ENCODE measurements at places on chromosomes 7 and 10.

DNA sequence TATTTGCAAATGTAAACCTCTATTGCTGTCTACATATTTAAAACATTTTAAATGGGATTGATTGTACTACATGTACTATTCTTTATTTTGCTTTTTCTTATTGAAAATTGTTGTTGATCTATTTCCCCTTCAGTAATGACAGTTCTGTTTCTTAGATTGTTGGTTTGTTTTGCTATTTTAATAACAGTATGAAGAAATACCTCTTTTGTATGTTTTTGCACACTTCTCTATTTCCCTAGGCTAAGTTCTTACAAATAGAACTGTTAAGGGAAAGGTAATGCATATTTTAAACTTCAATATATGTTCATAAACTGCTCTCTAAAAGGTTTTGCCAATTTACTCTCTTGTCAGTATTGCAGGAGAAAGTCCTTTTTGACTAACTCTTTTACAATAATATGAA is 195.0 kb upstream of the PRPS1L1 start:
- DNase-seq = no peak

DNA sequence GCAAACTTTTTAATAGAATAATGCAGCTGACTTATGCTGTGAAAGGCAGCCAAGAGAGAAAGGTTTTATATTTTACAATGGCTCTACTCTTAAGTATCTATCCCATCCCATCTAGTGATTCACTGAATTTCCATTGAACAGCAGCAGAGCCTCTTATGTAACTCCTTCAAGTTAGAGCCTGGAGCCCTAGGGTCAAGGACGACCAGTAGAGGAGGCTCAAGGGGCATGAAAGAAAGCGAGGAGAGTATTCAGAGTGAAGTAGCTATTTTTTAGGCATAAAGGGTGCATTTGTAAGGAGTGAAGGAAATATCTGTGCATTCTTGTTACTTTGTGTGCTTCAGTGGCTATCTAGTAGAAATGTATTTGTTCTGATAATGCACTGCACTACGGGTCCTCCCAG is 180.2 kb upstream of the TPK1 start:
- no peak for DNase-seq

GRCh38 chr7:4302203-4302905 is 379.7 kb upstream of the FOXK1 start:
- no peak for DNase-seq

GRCh38 chr10:7188456-7189050 is 222.3 kb downstream of the SFMBT2 start:
- no peak for DNase-seq

GRCh38 chr7:141291541-141291940 is 217.7 kb downstream of the TMEM178B start:
- DNase-seq = no peak

- no peak for DNase-seq
Measured at GRCh38 chr10:77493239-77493806, 144.3 kb downstream of the KCNMA1 start.

DNA sequence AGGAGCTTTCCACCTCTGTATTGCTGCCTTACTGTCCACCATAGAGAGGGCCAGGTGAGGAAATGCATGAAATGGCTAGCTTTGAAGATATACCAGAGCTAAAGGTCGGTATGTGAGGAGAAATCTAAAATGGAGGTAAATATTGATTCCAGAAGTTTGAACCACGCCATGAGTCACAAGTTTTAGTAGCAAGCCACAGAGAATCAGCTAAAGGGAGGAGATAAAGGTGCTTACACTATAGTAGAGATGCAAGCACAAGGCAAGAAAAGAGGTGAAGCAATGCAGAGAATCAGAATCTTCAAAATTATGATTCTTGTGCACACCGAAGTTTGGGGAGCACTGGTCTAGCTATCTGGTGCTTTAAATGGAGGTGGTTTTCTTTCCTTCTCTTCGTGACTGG is 3.0 kb upstream of the GSAP start:
- no peak for DNase-seq

DNA sequence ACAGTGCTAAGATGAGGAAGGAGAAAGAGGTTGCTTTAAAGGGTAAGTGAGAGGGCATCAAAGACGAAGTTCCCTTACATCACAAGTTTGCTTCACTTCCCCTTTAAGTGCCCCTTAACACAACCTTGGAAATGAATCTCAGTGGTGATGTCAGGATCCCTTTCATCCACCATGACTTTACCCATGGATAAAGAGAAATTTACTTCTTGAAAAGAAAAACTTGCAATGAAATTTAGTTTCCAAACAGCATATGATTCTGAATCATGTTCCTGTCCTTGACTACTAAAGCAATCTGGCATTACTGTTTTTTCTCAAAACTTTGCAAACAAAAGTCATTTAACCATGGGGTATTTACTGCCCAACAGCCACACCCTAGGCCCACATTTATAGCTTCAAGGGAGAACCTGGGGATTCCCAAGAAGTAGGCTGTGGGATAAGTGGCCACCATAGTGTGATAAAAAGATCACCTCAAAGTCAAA is 135.9 kb downstream of the ITGB8 start:
- DNase-seq = peak; percentile 0

GRCh38 chr7:141701489-141702046 is 398 bp downstream of the DENND11 start:
- peak; percentile 70 for DNase-seq

DNA sequence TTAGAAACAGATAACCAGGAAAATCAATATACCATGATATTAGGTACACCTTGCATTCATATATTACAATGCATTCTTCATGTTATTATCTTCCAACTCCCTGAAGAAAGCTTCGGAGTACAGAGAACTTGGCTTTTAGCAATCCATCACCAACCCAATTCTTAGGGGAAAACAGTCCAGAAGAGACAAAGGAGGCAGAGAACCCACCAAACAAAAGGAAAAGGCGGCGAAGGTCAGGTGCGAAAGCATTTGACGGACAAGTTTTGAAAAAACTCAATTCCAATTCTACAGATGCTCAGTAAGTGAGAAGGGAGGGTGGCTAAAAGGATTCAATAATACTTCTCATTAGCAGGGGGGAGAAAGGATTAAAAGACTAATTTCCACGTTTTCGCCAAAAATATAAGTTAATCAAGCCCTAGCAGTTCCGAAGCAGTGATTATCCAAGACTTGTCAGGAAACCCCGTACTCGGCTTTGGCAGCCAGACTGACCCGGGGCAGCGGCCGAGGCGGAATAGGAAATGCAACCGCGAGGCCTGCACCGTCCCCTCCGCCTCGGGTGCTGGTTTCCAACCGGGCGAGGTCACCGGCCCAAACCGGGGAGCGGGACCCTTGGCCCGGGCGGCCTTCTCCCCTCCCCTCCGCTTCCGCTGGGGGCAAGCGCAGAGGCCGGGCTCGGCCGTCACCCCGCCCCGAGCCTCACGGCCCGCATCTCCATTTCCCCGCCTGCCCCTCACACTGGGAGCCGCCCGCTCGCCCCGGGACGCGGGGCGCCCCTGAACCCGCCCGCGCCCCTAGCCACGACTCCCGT is 747 bp downstream of the GDI2 start:
- DNase-seq = peak; percentile 23

GRCh38 chr10:44298713-44299112 is 86.2 kb downstream of the CXCL12 start:
- no peak for DNase-seq

DNA sequence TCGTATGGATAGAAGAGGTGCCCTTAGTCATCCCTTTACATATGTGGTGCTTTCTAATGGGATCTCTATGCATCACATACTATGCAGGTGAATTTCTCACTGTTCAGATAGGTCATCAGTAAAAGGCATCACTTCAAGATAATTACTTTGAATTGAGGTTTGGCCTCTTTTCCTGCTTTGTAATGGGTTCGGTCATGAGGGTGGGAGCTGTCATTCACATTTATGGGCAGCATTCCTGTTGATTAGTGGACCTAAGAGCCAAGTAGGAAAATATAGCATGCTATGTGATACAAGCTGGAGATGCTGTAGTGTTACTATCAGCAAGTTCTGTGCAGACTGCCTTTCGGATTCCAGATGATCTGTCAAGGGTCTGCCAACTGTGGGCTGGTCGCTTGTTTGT is 156.3 kb downstream of the LCOR start:
- DNase-seq = no peak

DNA sequence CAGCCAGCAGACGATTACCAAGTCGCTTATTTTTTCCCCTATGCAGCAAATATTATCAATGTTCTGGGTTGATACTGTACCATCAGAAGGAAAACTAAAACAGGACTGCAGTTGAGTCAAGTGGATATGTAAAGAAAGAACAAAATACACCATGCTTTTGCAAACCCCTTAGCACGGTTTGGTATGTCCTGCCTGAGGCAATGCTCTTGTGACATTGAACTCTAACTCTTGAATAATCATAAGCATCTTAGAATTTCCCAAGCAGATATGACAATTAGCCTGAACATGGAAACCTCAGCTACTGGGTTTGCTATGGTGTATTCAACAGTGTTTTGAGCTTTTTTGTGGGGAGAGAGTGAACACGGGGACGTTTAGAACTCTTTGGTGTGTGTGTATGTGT is 107.4 kb downstream of the ETV1 start:
- no peak for DNase-seq

- no peak for DNase-seq
Measured at GRCh38 chr10:10921826-10922461, 95.7 kb upstream of the CELF2 start.

DNA sequence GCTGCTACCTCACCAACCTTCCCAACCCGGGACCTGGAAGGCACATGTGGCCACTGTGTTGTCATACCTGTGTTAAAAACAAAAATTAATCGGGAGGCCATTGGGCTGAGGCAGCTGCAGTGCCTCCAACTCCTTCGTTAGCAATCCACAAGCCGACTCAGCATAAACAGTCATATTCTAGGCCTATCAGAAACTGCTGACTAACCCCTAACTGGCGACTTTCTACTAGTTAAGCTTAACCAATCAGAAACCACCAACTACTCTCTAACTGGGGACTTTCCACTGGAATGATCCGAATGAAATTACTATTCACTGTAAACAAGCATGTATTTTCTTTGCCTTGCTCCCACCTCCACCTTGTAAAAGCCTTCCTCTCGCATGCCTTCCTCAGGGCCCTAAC is 14.1 kb upstream of the TMEM72 start:
- DNase-seq = no peak

DNA sequence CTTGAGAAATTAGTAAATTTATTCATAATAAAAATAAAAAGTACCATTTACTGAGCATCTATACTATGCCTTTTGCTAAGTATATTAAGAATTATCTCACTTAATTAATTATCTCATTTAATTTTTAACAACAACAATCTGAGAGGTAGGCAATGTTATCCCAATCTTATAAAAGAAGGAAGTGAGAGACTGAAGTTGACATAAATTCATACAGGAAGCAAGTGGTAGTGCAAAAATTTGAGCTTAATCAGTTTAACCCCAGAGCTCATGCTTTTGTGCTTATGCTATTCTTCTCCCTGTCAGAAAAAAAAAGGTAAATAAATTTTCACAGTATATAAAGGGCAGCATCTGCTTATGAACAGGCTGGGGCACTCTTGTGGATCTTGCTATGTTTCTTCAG is 2.7 kb upstream of the LIPF start:
- no peak for DNase-seq

GRCh38 chr10:10941127-10941730 is 76.4 kb upstream of the CELF2 start:
- DNase-seq = no peak

GRCh38 chr10:88161070-88161469 is 297.6 kb downstream of the PTEN start:
- DNase-seq = no peak

- no peak for DNase-seq
Measured at GRCh38 chr10:34254596-34254995, 560.5 kb downstream of the PARD3 start.

DNA sequence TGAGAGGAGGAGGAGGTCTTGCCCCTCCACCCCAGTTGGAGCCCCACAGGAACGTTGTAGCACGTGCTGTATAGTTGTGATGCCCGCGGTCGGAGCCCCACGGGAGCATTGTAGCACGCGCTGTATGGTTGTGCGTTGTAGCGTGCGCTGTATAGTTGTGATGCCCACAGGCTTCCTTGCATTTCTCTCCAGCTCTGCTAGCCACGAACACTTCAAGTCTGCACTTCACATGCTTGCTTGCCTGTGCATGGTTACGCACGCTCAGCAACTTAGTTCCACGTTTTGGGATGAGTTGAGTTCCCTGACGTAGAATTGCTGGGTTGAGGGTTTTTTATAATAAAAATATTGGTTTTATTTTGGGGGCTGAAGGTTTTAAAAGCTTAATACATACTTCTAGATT is 41.6 kb downstream of the DNAJB6 start:
- no peak for DNase-seq

- no peak for DNase-seq
Measured at GRCh38 chr7:80918399-80918798, 452 bp downstream of the SEMA3C start.

GRCh38 chr7:90645784-90646183 is 49.7 kb downstream of the CDK14 start:
- no peak for DNase-seq

- no peak for DNase-seq
Measured at GRCh38 chr7:138167222-138167621, 91.0 kb downstream of the AKR1D1 start.
